ENCODE measurements at places on chromosomes 1 and 21.

- DNase-seq, result no peak
These were observed 51.8 kb downstream of the CD46 start for GRCh38 chr1:207803678-207804077.

DNA sequence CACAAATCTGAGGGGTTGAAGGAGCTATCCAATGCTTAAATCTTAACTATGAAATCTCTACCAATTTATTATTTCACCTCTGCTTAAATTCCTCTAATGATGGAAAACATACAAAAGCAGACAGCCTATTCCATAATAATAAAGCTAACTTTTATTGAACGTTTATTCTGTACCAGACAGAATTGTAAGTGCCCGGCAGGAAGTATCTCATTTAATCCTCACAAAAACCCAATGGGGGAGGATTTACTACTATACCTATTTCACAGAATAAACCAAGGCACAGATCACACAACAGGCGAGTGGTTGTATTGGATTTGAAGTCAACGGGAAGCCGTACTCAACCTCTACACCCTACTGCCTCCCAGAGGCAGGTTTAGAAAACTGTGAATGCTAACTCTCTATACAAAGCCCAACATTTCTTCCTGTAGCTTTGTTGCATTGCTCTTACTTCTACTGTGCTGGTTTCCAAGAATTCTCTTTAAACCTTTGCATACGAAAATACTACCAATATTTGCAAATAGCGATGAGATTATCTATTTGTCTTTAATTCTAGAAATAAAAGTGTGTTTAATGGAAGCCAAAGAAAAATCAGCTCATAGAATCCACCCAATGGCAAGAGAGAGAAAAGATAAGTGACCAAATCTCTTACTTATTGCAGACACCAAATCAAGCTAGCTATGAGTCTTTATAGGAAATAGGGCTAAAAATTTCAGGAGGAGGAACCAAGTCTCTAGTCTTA, 33.5 kb upstream of the C1orf53 start:
- peak; percentile 36 for DNase-seq

DNA sequence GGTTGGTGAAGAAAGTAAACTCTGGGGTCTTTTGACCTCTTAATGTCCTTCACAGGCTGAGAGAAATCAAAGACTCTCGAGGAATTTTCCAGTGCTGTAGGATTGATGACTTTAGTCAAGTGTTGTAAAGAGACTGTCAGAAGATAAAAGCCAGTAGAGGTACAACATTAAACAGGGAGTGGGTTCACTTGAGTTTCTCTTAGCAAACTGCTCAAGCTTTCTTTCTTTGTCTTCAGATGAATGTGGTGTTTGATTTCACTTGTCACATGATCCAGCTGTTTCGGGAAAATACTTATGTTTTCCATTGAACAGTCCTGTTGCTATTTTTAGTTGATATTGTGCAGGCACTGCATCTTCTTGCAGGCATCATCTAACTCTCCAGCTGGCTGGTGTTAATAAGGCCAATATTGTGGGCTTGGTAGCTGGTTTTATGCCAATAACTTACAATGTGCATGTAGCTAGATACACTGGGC, 45.6 kb downstream of the XCL2 start:
- no peak for DNase-seq

DNA sequence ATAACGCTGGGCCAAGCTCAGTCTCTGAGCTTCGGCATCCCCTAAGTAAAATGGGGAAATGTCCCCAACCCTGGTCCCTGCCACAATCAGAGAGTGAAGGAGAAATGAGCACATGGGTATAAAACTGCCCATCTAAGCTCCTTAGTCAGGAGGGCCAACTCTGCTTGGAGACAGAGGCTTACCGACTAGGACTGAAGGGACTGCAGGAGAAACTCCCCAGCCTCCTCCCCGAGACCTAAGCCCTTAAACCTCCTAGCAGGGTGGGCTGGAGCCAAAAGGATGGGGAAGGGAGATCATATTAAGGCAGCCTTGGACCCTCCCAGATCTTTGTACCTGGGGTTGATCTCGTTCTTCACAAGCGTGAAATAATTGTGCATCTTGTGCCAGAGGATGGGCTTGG, 5.5 kb downstream of the ETNK2 start:
- DNase-seq, result no peak

GRCh38 chr1:228555074-228555994, 68.2 kb downstream of the RNF187 start:
- no peak for DNase-seq

GRCh38 chr1:235244974-235245592, 82.9 kb downstream of the ARID4B start:
- DNase-seq, result no peak

DNA sequence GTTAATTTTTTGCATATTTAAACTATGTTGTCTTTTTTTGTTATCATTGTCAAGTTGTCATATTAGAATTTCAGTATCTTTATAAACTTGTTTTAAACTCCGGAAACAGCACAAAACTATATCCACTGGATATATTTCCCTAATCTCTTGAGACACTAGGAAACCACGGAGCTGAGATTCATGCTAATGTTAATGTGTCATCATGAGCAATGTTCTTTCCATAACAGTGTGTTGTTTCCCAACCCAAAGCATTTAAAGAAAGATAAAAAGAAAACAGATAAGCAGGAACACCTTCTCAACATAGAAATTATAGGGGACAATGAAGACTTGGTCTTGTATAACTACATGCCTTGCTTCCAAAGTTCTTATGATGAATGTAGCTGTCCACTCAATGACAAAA, 626.2 kb upstream of the TMPRSS15 start:
- DNase-seq, result no peak

GRCh38 chr1:36522021-36522420, 39.3 kb upstream of the CSF3R start:
- DNase-seq, result no peak

- DNase-seq, result peak; percentile 78
These were observed 20.6 kb upstream of the TBX15 start for GRCh38 chr1:119008483-119009311.

GRCh38 chr1:180168786-180169639, 14.3 kb downstream of the QSOX1 start:
- no peak for DNase-seq

DNA sequence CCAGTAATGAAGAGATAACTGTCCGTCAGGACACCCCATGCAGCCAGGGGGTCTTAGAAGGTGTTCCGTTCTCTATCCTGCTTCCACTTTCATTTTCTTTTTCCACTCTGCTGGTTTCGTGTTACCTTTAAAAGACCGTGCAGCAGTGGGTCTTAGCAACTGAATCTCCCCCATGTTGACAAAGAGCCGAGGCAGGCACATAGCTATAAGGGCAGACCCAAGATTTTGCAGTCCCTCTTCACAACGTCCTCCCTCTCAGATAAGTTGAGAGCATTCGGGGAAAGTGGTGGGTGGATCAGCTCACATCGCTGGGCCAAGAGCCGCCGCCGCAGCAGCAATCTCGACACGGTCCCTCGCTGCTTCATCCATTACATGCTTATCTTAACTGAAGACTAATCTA, 355.5 kb downstream of the LMO4 start:
- peak; percentile 74 for DNase-seq

- DNase-seq, result no peak
These were observed 36.9 kb downstream of the MYOM3 start for GRCh38 chr1:24074817-24075589.

DNA sequence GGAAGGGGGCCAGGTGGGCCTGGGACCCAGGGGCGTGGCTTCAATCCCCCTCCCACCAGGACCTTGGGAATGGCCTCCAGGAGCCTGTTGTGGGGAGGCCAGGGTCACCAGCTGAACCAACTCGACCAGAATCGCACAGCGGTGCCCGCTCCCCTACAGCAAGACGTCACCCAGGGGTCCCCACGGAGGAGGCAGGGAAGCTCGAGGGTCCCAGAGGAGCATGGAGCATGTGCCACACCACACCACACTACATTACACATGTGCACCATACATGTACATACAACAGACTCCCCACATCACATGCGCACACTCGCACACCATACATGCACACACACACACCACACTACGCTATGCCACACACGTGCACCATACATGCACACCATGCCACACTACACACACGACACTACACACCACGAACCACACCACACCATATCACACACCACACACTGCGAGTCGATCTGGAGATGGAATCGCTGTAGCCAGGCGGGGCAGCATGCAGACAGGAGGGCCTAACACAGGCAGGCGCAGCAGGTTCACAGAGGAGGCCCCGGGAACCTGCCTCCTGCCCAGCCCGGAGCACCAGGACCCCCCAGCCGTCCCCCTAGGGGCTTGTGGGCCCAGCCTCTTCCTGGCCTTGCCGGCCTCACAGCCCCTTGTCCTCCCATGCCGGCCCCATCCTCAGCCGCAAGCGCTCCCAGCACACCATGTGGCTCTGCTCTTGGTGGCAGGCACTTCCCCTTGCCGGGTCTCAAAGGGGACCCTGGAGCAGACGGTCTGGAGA, 596 bp downstream of the ITGB2 start:
- DNase-seq, result no peak

DNA sequence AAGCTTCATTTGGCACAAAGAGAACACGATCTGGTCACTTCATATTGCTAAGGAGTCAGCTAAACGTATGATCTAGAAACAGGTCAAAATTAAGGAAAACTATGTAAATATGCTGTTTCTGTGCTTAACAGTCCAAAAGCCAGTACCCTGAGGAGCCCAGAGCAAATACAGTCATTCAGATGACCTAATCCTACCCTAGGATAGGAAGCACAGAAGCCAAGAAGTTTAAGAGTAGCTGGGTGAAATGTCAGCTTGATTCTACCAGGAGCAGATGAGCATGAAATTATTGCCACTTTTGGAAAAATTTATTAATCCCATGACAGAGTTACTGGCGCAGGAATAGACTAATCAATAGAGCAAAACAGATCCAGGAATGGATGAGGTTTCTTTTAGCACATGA, 18.3 kb downstream of the SORT1 start:
- no peak for DNase-seq

DNA sequence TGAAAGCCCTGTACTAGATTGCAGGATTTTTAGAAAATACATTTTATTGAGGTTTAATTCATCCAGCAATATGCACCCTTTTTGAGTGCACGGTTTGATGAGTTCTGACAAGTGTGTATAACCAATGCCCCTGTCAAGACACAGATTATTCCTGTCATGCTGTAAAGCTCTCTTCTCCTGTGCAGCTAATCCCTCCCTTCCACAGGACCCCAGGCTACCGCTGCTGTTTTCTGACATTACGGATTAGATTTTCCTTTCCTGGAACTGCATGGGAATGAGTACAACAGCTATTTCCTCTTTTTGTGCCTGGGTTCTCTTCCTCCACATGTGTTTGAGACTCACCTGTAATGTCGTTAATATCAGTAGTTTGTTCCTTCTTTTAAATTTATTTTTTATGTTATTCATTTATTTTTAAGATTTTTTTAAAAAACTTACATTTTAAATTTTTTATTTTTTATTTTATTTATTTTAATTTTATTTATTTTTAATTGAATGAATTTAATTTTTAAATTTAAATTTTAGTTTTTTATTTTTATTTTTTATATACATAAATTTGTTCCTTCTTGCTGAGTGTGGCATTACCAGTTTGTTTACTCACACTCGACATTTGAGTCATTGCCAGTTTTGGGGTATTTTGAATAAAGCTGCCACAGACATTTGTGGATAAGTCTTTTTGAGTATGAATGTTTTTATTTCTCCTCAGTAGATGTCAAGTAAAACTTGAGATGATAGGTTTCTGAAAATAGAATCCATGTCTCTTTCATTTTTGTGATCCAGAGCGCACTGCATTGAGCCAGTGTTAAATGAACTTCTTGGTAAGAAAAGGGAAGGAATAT, 79.0 kb upstream of the B3GALT5 start:
- DNase-seq, result no peak

DNA sequence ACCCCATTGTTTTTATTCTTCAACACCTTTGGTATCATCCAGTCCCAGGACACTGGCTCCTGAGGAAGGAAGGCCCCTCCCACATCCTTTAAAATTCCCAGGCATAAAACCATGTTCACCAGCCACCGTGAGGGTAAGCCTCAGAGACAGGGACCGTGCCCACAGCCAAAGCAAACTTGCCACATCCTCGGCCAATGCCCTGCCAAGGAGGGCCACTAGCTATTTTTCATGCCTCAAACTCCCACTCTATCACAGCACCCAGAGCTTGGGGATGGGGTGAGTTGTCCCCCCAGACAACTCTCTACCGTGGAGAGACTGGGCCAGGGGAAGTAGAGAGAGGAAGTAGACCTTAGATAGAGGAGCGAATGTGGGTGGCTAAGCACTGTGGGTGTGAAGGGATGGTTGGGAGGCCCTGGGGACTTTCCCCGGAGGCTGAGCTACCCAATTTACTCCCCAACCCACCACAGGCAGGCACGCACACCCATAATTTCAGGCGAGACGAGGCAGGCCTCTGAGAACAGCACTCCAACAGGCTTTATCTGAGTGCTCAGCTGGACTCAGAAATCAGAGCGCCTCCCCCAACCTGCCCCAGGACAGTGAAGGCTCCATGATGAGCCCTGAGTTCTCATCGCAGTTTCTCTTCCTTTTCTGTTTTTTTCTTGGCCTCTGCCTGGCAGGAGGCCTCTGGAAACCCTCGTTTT, 15.9 kb upstream of the BTG2 start:
- no peak for DNase-seq

DNA sequence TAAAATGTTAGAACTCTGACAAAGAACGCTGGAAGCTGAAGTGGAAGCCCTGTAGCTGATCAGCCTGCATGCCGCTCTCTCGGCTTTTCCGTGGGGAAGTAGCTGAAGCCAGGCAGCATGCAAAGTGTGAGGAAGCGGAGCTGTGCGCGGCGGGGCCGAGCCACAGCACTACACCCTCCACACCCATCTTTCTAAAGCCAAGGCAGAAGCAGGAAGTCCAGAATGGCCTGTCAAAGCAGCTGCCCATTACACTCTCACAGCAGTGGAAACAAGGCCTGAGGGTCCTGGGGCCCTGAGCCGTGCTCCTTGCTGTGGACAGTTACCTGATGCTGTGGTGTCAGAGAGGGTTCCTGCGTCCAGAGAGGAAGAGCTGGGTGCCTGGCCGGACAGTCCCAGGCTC, 69.6 kb downstream of the UBR4 start:
- no peak for DNase-seq

DNA sequence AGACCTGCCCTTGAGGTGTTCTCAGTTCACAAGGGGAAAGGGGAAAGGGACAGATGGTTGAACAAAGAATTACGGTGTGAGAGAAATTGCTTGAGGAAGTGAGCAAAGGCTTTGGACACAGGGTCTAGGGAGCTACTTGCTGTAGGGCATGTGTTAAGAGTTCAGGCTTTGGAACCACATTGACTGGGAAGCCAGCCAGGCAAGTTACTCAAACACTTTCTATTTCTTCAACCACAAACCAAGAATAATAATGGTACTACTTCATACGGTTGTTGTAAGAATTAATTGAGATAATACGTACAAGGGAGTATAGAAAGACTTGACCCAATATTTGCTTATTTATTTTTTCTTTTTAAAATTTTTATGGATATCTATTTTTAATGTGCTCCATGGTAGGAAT, 26.6 kb downstream of the AK4 start:
- peak; percentile 29 for DNase-seq

- DNase-seq, result no peak
These were observed 180.4 kb upstream of the FOXD3 start for GRCh38 chr1:63142001-63142400.

DNA sequence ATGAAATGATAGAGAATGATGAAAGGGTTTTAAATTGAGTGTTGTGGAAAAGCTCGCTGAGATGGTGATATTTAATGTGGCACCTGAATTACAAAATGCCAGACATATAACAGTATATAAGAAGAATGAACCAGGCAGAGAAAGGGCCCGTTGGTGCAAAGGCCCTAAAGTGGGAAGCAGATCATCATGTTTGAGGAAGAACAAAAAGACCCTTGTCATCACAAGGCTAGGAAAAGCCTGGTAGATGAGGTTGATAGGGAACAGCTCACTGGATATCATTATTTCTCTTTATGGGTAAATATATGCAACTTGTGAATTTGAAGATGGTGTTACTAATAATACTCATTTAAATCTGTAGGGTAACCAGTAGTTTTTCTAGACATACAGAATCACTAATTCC, 11.0 kb downstream of the RAP1A start:
- DNase-seq, result no peak

Measured in kidney (tissue), 22 donors.